ENCODE measurements at places on chromosomes 5 and 9. TPM values are rescaled to one million over a fixed set of nuclear protein-coding genes. Genes with fewer than 3 reads are reported as not detected.

GRCh38 chr5:33129309-33129708 lies 311.5 kb upstream of the TARS1 start:
- H3K4me1 ChIP-seq, result no peaks in the 10 kb centered on the region
- DNase-seq, result no peak

- H3K4me1 ChIP-seq, result no peaks in the 10 kb centered on the region
- no peaks in the 10 kb centered on the region for H3K36me3 ChIP-seq
- H3K27me3 ChIP-seq, result no peaks in the 10 kb centered on the region
- H3K4me3 ChIP-seq, result no peak overlapping the region
- DNase-seq, result no peak
Observed at GRCh38 chr5:6574111-6574510, 58.7 kb downstream of the NSUN2 start.

GRCh38 chr9:137715321-137715720 lies 96.5 kb downstream of the EHMT1 start:
- H3K27me3 ChIP-seq, result no peaks in the 10 kb centered on the region
- no peak overlapping the region for H3K27ac ChIP-seq
- H3K36me3 ChIP-seq, result peaks cover 88% of the 10 kb centered on the region

The OGN gene
- 33.9 TPM for total RNA-seq

The STOML2 gene
- total RNA-seq, result 96.9 TPM

The PLAC8L1 gene
- total RNA-seq, result not detected
